Bronchus fibroblast of lung (primary cell): ENCODE measurements at places on chromosomes 5 and 9. TPM values are rescaled to one million over a fixed set of nuclear protein-coding genes. Genes with fewer than 3 reads are reported as not detected.

The PCDHA9 gene
- not detected in 2 replicates for total RNA-seq

The IFNE gene
- total RNA-seq = 0.17 TPM in 1 of 2 replicates, not detected in the other

The RORB gene
- total RNA-seq = 0.89 and 1.3 TPM in 2 replicates

The PCDHB10 gene
- total RNA-seq = under 0.01 and 0.15 TPM in 2 replicates

The IFNA10 gene
- not detected in 2 replicates for total RNA-seq

The BAAT gene
- total RNA-seq = under 0.01 TPM in 1 of 2 replicates, not detected in the other

The HAVCR2 gene
- total RNA-seq = under 0.01 and 0.17 TPM in 2 replicates

The WNT8A gene
- total RNA-seq = not detected in 2 replicates

The FOXD4L3 gene
- total RNA-seq = not detected in 2 replicates

The RANBP17 gene
- 4.0 and 4.7 TPM in 2 replicates for total RNA-seq

The NIPAL4 gene
- 0.50 TPM in 1 of 2 replicates, not detected in the other for total RNA-seq

The BTNL9 gene
- total RNA-seq = not detected in 2 replicates

The NTRK2 gene
- total RNA-seq = under 0.01 TPM in 1 of 2 replicates, not detected in the other

The GLRA1 gene
- not detected in 2 replicates for total RNA-seq

The FAM120AOS gene
- total RNA-seq = 25.3 and 29.6 TPM in 2 replicates
